ENCODE measurements at places on chromosomes 7 and 10.
A peak's percentile ranks its signal among the peaks of the same experiment; 100 is the strongest.

- DNase-seq: peak; percentile 67
Measured at GRCh38 chr7:125644109-125644508, 714.5 kb upstream of the POT1 start.

DNA sequence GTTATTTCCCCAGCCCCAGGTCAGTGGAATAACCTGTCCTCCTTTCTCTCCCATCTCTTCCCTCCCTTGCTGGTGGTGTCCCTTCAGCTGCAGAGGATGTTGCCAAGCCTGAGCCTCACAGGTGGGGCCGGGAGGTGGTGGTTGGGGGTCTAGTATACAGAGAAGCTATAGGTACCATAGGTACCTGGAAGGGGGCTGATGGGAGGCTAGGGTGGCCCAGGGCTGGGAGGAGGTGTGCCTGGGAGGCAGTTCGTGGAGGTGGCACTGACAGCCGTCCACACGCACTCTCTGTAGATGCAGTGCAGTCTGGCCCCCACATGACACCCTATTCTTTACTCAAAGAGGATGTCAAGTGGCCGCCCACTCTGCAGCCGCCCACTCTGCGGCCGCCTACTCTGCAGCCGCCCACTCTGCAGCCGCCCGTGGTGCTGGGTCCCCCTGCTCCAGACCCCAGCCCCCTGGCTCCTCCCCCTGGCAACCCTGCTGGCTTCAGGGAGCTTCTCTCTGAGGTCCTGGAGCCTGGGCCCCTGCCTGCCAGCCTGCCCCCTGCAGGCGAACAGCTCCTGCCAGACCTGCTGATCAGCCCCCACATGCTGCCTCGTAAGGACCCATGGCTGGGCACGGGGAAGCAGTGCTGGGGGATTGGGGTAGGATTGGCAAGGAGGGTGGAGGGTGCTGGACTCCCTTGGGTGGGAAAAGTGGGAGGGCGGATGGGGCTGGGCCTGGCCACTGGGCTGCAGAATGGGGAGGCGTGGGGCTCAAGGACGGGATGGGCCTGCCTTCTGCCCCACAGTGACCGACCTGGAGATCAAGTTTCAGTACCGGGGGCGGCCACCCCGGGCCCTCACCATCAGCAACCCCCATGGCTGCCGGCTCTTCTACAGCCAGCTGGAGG lies 9.5 kb downstream of the IRF5 start:
- DNase-seq: no peak

DNA sequence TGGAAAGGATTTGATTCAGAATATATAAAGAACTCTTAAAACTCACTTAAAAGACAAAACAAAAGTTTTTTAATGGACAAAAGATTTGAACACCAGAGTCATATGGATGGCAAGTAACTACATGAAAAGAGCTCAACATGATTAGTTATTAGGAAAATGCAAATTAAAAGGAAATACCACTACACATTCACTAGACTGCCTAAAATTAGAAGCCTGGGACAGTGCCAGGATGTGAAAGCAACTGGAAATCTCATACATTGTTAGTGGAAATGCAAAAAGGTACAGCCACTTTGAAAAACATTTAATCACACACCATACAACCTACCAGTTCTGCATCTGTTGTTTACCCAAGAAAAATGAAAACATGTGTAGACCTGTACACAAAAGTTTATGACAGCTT lies 48.8 kb downstream of the RALA start:
- DNase-seq: no peak

- no peak for DNase-seq
Measured at GRCh38 chr10:43973801-43974200, 325.1 kb upstream of the ZNF32 start.

DNA sequence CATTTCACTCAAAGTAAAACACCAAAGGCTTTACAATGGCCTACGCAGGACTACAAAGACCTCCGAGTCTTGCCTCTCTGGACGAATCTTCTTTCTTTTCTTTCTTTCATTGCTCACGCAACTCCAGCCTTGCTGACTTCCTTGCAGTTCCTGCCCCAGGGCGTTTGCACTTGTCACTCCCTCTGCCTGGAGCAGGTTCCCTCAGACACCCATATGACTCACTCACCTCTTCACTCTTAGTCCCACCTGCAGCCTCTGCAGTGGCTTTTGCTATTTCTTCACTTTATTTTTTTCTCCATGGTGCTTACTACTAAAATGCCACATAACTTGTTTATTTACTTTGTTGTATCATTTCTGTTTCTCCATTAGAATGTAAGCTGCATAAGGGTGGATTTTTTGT lies 33.1 kb downstream of the GHRHR start:
- DNase-seq: no peak

DNA sequence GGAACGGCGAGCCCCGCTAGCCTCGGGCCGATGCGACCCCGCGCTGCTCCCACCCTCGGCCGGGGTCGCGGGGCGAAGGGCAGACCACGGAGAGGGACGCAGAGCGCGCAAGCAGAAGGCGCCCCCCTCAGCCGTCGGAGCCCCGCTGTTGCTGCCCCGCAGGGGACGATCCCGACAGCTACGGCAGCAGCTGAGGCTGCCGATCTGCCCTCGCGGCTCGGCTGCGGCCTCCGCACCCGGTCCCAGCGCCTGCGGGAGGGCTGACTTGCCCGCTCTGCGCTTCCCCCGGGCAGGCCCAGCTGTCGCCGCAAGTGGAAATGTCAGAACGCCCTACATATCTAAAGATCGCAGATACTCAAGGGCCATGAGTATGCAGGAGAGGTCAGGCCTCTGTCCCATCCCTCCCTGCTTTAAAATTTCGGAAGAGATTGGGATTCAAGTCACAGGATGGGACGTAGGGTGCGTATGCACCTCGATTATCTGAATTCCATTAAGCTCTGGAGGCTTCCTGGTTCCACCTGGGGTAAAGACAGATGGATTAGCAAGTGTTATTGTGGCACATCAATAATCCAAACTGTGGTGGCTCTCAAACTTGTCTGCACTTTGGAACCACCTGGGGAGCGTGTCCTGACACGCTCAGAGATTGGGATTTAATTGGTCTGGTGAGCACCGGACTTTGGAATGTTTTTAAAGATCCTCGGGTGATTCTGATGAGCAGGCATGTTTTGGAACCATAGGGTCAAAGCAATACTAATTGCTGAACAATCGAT lies at the start of gene CRPPA:
TSS of gene CRPPA (minus strand) at position 206 of the 770 bp plus-strand sequence. CDS start 216 bp downstream, outside the sequence.
- DNase-seq: peak; percentile 91

DNA sequence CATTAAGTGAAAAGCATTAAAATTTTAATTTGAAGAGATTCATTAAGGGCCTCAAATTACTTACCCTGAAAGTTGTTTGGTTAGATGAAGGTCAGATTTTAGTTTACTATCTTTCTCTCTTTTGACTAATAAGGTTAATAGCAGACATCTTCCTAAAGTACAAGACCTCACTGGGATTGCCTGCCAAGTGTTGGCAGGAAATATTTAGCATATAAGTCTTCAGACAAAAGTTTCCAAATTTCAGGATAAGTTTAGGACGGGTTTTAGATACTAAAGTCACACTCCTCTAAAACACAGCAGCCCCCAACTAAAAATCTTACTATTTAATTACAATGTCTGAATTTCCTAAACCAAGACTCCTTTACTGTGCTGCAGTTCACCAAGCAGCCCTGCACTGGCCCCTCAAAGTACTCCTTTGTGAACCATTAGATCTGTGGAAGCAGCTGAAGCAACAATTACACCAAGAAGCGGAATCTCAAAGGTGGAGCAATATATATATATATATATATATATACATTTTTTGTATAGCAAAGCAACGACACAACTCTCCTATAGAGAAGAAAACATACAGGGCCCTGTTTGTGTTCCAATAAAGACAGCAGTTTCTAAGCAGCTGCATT lies 91.2 kb upstream of the KCNIP2 start:
- DNase-seq: no peak

DNA sequence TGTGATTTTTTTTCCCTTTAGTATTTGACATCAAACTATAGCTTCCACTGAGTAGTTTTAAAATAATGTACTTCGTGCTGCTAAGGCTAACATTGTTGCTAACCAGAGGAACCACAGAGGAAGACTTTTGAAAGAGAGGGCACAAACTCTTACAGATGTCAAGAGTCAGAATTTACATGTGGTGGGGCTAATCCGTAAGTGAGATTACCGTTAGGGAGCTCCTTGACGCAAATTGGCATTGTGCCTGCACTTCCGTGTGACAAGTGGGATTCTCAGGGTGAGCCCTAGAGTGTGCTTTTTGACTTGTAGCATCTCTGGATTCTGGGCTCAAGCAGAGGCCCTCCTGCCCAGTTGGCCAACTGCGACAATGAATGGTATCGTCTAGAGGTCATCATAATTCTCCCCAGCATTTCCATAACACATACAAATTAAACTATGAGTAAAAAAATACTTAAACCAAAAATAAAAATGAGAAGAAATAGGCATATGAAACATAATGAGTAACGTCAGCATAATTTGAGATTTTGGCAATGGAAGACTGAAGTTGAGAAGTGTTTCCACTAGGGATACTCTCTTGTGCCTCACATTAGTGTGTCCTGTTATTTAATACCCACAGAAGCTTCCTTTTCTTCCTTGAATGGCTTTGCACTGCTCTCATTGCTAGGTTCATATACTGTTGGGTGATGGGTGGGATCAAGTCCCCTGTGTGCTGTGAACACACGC lies 164.0 kb downstream of the SDK1 start:
- DNase-seq: no peak

- DNase-seq: no peak
Measured at GRCh38 chr10:123999261-123999660, 94.1 kb downstream of the CHST15 start.

DNA sequence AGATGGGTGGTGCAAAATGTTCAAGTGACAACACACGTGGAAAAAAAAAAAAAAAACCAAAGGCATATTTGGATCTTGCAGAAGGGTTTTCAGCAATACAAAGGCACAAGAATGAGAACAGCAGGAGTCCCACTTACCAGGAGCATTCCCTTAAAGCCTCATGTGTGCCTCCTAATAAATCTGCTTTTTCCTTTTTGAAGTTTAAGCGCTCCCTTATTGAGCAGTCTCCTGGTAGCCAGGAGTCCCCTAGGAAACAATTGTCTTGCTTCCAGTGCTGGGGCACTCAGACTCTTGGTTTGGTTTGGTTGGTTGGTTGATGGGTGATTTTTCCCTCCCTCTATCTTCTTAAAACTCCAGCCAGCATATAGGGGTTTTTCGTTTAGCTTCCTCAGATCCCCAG lies 321.8 kb upstream of the NFE2L3 start:
- DNase-seq: peak; percentile 18

DNA sequence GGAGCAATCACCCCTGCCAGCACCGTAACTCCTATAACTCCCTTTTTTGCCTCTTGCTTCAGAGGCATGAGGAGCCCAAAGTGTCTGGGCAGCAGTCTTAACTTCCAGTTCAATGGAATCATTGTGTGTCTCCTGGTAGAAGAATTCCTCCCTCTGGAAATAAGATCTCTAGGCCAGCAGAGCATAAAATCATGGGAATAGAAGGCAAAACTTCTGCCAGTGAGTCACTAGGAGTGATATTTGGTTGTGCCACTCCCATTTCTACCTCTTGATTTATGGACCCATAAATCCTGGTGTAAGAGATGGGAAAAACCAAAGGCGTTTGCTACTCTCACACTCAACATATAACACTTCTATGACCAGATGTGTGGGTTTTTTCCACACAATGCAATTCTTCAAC lies 104.9 kb upstream of the FAM180A start:
- DNase-seq: no peak

- no peak for DNase-seq
Measured at GRCh38 chr7:105141068-105141467, 127.1 kb downstream of the KMT2E start.

GRCh38 chr10:121708728-121709674 lies 110.8 kb upstream of the FGFR2 start:
- no peak for DNase-seq

DNA sequence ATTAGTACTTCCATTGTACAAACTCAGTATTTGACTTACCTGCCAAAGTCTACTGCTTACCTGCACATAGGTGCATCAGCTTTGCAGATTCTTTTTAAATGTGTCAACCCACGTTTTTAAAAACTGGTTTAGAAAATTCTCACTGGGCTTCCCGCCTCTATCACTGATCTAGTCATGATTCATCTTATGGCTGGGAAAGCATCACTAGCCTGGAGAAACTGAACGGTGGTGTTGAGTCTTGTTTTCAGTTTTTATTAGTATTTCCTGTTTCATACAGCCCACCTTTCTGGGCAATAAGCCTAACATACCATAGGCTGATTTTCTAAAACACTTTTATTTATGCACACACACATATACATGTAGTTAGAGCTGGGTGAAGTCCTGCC lies 19.7 kb downstream of the DOCK1 start:
- no peak for DNase-seq

DNA sequence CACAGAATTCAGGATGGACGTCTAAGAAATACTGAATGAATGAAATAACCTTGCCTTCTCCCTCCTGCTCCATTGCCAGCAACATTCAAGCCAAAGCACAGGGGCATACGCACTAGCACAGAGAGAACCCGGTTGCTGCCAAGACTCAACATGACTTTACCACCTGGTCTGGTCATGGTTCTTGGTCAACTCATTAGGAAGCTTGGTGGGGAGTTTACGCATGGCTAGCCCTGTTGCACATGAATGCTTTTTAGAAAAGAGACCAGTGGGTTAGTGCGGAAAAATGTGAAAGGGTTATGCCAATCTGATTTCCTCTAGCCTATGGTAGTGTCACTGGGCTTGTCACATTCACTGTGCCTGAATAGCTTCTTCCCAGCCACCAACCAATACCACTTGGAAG lies 187.6 kb upstream of the NEBL start:
- DNase-seq: no peak

- no peak for DNase-seq
Measured at GRCh38 chr10:69317175-69317604, 38.9 kb downstream of the HK1 start.

GRCh38 chr7:91082038-91082437 lies 182.2 kb upstream of the FZD1 start:
- DNase-seq: no peak

- no peak for DNase-seq
Measured at GRCh38 chr7:154627646-154628290, 375.2 kb downstream of the PAXIP1 start.

DNA sequence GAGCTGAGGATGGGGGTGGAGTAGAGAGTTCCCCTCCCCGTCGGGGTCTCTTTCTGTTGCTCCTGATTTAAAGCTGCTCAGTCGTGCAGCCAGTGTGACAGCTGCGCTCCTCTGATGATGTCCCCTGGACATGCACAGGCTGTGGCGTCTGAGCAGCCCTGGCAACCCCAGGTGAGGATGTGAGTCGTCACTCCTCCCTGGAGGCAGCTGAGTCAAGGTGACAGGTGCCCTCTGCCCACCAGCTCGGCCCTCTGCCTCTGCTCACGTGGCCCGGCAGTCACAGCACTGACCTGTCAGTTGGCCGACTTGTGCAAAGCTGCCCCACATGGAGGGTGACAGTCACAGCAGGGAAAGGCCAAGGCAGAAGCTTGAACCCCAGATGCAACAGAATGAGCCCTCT lies 33.9 kb downstream of the ANXA8 start:
- peak; percentile 0 for DNase-seq

DNA sequence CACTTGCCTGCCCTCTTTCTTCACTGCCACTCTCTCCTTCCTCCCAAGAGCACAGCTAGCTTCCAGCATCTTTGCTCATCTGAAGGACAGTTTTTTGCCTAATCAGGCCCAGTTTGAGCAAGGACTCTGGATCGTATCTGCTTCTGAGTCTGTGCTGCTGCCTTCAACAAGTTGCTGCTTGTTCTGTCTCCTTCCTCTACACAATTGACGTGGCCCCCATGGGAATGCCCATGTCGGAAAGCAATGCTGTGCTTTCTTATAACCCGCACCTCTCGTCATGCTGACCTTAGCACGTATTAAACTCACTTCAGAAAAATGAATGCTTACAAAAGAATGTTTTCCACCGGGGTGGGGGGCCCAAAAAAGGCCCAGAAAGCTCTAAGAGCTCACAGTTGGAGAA lies 324.7 kb upstream of the C7orf33 start:
- no peak for DNase-seq
